NCI-H510A treated with DMSO at 0.1 percent for 48 hours (cell line): ENCODE measurements at places on chromosomes 12 and 14.

- peak; percentile 88 for DNase-seq
Measured at GRCh38 chr12:118979763-118980406, 1.5 kb upstream of the SRRM4 start.

GRCh38 chr14:60350366-60350720, 101.3 kb downstream of the PPM1A start:
- DNase-seq: no peak

GRCh38 chr12:3532931-3533702, 42.1 kb downstream of the PRMT8 start:
- no peak for DNase-seq

- DNase-seq: no peak
Measured at GRCh38 chr14:29205658-29206057, 439.1 kb downstream of the FOXG1 start.

DNA sequence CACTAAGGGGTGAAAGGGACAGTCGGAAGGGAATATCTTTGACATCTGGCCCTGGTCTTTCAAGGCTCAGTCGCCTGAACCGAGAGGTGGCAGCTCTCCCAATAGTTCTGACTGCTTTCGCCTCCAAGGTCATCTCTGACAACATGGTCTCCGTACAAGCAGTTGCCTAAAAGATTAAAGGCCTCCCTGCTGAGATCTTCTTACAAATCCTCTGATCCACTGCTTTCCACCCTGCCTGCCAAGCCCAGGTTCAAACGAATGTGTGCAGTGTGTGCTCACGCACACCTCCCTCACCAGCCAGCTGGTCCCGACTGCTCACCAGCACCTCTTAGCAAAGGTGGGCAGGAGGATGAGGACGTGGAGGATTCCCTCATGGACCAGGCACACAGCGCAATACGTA, 10.4 kb downstream of the B4GALNT3 start:
- no peak for DNase-seq
